ENCODE measurements at places on chromosomes 12 and 14.
A peak's percentile ranks its signal among the peaks of the same experiment; 100 is the strongest.

- no peak for DNase-seq
Measured at GRCh38 chr14:26204728-26205479, 392.9 kb downstream of the NOVA1 start.

- no peak for DNase-seq
Measured at GRCh38 chr12:69985656-69986055, 160.6 kb downstream of the MYRFL start.

GRCh38 chr14:55118761-55119160 lies 10.3 kb upstream of the LGALS3 start:
- DNase-seq, result no peak

DNA sequence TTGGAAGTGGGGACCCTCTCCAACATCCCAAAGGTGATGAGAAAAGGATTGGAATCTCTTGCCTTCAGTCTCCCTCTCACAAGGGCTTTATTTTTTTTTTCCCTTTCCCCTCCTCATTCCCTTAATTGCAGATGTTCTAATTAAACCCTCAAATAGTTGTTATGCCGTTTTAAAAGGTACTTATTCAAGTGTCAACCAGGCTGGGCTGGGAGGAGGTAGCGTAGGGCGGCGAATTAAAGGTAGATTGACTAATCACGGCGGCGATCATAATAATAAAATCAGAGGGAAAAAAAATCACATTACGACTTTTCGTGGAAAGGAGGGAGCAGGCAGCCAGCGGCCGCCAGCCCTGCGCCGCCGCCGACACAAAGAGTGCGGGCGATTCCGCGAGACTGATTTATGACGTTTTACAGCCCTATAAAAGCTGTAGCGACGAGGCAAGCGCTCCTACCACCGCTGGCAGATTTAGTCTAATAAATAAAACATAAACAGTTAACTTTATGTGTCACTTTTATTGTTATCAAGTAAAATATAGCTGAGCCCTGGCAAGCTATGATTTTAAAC lies 1.7 kb upstream of the HOXC4 start:
- no peak for DNase-seq

DNA sequence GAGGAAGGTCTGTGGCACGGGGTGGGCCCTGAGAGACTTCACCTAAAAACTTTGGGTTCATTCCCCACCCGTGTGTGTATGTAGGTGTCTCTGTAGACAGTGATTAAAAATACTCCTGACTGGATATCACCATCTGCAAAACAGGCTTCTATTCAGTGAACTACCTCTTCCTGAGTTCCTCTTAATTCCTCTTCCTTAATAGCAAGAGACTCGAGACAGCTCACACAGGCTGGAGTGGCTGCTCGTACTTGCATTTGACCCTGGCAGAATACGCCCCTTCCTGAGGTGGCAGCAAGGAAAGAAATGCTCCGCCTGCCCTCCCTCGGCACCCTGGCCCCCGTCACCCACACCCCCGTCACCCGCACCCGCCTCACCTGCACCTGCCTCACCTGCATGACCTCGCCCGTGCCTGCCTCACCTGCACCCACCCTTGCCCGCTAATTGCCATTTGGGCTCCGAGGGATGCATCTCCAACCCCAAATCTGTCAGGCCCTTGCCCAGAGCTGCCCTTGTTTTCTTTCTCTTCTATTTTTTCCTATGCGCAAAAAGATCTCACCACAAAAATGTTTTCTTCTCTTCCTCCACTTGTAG lies 90.0 kb downstream of the FBXL14 start:
- no peak for DNase-seq

GRCh38 chr14:25007832-25008231 lies 42.1 kb downstream of the STXBP6 start:
- DNase-seq, result no peak

DNA sequence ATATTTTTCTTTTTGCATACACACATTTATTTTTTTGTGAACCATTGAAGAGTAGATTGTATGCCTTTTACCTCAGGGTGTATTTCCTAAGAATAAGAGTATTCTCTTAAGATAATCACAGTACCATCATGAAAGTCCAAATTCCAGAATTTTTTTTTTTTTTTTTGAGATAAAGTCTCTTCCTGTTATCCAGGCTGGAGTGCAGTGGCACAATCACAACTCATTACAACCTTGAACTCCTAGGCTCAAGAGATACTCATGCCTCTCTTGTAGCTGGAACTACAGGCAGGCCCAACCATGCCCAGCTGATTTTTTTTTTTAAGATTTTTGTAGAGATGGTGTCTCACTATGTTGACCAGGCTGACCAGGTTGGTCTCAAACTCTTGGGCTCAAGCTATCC lies 10.9 kb downstream of the FRS2 start:
- DNase-seq, result no peak

DNA sequence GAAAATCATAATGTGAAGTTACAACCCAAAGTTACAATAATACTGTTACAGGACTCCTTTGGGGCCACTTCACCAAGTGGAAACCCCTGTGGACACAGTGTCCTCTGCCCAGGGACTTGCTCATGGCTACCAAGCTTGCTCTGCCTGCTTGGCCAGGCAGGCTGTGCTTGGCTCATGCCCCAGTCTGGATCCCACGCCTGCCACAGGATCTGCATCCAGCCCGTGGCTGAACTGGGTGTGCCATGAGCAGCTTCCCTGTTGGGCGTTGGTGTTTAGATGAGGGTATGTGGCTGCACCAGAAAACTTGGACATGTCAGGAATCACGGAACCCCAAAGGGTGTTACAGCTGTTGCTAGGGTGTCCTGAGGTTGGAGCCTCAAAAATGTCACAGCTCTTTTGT lies 820.9 kb downstream of the SLC6A15 start:
- DNase-seq, result no peak

DNA sequence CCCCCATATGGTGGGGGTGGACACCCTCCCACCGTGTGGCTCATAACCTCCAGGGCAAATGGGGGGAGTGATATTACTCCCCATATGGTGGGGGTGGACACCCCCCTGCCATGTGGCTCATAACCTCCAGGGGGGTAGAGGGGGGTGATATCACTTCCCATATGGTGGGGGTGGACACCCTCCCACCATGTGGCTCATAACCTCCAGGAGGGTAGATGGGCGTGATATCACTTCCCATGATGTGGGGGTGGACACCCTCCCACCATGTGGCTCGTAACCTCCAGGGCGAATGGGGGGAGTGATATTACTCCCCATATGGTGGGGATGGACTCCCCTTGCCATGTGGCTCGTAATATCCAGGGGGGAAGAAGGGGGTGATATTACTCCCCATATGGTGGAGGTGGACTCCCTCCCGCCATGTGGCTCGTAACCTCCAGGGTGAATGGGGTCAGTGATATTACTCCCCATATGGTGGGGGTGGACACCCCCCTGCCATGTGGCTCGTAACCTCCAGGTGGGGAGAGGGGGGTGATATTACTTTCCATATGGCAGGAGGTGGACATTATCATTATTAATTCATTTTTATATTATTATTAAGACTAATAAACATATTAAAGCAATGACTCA lies 51.2 kb upstream of the OXA1L start:
- no peak for DNase-seq

- DNase-seq, result no peak
Measured at GRCh38 chr14:53683229-53683628, 273.4 kb downstream of the BMP4 start.

- no peak for DNase-seq
Measured at GRCh38 chr12:4786795-4787194, 66.6 kb downstream of the GALNT8 start.

DNA sequence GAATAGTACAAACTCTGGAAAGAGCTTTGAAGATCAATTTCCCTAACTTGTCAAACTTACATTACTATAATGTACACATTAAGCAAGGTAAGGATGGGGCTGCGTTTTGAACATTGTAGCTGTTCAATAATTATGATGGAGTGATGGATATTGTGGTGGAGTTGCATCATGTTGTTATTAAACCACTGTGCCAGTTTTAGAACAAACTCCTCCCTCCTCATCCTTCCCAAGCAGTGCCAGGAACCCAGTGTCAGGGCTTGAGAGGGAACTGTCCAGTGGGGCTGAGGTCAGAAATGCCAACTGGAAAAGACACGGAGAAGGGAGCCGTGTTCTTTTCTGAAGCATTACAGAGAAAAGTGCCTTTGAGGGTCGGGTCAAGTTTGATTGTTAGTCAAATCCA lies 31.9 kb upstream of the PAPOLA start:
- no peak for DNase-seq

DNA sequence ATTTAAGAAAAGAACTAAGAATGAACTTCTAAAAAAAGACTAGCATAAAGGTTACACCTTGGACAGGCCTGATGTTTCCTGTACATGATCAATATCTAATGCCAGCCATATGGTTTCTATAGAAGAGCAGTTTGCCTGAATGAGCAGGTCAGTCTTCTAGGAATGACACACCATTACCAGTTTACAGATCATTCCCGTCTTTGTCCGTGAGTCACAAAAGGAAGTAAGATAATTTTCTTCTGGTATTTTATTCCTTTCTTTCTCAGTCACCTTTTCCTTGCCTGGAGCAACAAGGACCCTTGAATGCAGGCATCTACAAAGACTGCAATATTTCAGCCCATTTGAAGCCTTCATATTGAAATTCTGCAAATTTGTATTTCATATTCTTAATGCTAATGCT lies 44.6 kb upstream of the CNTN1 start:
- no peak for DNase-seq

GRCh38 chr12:95397571-95397970 lies 76.4 kb upstream of the METAP2 start:
- DNase-seq, result no peak

GRCh38 chr14:57462551-57462950 lies 31.1 kb downstream of the CCDC198 start:
- DNase-seq, result no peak

GRCh38 chr12:109036975-109037374 lies 15.4 kb upstream of the USP30 start:
- no peak for DNase-seq

GRCh38 chr14:104290756-104291122 lies 152.4 kb downstream of the KIF26A start:
- DNase-seq, result no peak

GRCh38 chr12:6612247-6612646 lies 5.1 kb upstream of the CHD4 start:
- DNase-seq, result no peak

- DNase-seq, result no peak
Measured at GRCh38 chr12:94535510-94535921, 75.8 kb upstream of the CEP83 start.

GRCh38 chr14:73188501-73188911 lies 48.8 kb upstream of the PAPLN start:
- no peak for DNase-seq

DNA sequence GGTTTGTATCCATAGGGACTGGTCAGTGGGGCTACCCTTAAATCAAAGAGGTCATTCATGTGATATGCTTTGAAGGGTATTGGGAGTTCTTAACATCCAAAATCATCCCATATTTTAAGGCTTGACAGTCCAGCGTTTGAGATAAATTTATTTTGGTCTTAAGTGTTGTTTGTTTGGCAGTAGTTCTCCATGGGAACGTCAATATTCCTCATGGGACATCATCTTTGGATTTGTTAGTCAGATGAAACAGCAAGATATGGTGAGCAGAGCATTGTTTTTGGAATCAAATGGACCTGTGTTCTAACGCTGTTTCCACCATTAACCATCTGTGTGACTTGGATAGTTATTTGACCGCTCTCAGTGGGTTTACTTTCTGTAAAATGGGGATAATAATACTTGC lies 45.9 kb upstream of the GSG1 start:
- no peak for DNase-seq

DNA sequence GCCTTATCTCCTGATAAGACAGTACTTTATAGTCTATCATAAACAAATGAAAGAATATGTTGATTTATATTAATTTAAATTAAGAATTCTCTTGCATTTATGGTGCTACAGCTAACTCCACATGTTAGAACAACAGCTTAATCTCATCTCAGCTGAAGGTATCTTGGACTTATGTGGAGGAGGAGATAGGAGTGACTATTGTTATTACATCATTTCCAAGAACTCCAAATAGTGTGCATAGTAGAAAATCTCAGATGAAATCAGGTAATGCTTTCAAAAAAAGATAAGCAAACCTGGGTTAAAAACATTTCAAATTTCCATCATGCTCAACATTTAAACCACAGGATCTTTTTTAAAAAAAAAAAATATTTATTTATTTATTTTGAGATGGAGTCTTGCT lies 31.3 kb upstream of the ISM2 start:
- DNase-seq, result no peak

- DNase-seq, result no peak
Measured at GRCh38 chr12:124100572-124101178, 127.7 kb downstream of the ZNF664 start.

- no peak for DNase-seq
Measured at GRCh38 chr14:35052637-35053036, 6.6 kb downstream of the FAM177A1 start.

- no peak for DNase-seq
Measured at GRCh38 chr12:112283546-112283945, 98.7 kb downstream of the HECTD4 start.

GRCh38 chr12:131755305-131756113 lies 44.6 kb downstream of the SFSWAP start:
- DNase-seq, result peak; percentile 40

DNA sequence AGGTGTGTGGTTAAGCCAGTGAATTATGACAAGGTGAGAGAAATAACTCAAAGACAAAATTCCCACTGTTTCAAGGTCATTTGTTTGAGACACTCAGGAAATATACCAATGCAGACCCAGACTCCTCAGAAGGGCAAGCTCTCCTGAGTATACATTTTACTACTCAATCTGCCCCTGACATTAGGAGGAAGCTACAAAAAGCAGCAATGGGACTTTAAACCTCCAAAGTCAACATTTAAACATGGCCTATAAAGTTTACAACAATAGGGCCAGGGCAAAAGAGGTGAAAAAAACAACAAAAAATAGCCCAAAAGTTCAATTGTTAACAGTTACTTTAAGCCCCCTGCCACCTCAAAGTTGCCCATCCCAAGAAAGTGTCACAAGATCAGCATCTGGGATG lies 19.5 kb upstream of the PEX5 start:
- no peak for DNase-seq

GRCh38 chr14:49915085-49915484 lies 22.2 kb downstream of the ARF6 start:
- no peak for DNase-seq

DNA sequence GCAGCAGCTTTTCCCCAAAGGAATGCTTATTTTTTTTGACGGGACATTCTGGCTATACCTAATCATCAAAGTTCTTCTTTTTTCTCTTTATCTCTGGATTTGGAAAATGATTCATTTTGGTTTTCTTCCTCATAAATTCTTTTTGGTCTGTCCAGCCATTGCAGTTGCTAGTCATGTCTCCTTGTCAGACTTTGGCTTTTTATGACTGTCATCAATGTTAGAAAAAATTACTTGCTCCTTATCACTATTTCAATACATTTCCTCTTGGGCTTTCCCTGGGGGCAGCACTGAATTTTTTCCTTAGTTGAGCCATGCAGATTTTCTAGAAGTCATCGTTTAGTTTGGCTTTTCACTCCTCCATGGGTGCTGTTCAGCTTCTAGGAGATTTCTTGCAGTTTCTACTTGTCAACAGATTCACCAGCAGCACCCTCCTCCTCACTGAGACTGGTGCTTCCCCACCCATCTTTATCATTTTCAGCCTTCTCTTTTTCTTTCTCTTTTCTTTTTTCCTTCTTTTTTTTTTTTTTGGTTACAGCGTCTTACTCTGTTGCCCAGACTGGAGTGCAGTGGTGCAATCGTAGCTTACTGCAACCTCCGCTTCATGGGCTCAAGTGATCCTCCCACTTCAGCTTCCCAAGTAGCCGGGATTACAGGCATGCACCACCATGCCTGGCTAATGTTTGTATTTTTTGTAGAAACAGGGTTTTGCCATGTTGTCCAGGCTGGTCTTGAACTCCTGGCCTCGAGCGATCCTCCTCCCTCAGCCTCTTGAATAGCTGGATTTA lies 5.2 kb downstream of the ADIPOR2 start:
- no peak for DNase-seq

GRCh38 chr12:119255314-119255713 lies 76.6 kb downstream of the HSPB8 start:
- DNase-seq, result no peak
